ENCODE measurements at places on chromosomes 7 and 10.
A peak's percentile ranks its signal among the peaks of the same experiment; 100 is the strongest.

GRCh38 chr7:106102387-106102966 is 9.6 kb downstream of the SYPL1 start:
- DNase-seq: no peak

- no peak for DNase-seq
These were observed 100.9 kb downstream of the LHPP start for GRCh38 chr10:124562425-124563060.

GRCh38 chr10:4846775-4847174 is 20.8 kb downstream of the AKR1E2 start:
- DNase-seq: no peak

DNA sequence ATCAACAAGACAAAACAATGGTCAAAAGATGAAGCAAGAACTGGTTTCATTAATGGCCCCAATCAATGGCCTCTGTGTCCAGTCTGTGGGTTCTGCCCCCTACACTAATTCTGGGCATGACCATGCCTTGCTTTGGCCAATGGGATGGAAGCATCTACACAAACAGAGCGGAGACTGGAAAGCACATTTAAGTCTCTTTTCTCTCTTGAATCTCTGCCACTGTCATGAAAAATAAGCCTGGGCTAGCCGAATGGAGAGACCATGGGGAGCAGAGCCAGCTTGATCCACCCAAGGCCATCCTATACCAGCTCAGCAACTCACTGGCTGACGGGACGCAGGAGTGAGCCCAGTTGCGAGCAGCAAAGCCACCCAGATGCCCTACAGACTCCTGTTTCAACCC is 30.9 kb downstream of the ANKRD16 start:
- no peak for DNase-seq

DNA sequence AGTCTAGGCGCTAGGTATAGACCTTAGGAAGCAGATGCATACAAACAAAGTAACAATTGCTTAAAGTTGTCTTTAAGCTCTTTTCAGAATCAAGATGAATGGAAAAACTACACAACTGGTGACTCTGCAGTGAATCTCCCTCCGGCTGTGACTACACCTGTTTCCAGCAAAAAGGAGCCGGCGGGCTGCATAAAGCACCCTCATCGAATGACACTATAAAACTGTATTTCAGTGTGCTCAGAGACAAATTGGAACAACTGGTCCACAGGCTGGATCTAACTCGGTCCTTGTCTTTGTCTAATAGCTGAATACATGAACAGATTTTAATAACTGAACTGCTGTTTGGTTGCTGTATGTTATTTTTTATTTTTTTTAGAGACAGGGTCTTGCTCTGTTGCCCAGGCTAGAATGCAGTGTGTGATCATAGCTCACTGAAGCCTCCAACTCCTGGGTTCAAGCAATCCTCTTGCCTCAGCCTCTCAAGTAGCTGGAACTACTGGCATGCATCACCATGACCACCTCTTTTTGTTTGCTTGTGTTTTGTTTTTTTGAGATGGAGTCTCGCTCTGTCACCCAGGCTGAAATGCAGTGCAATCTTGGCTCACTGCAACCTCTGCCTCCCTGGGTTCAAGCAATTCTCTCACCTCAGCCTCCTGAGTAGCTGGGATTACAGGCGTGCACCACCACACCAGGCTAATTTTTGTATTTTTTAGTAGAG is 64.2 kb upstream of the SVIL start:
- DNase-seq: no peak

DNA sequence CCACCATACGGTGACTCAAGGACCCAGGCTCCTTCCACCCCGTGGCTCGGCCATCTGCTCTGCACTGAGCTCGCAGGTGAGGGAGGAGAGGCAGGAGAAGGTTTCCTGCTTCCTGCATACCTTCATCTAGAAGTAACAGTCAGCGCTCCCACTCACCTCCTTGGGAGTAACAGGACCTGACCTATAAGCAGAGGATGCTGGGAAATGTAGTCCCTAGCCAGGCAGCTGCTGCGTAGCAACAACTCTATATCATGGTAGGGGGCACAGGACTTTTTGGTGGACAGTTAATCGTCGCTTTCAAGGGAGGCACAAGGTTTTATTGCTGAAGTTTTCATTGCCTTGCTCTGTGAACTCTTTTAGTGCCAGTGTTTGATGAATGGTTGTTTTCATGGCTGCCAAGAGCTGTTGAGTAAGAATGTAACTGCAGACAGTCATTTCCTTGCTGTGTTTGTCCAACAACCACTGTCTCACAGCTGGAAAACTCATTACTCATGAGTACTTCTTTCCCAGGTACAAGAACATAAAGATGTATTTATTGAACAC is 10.2 kb upstream of the ZFYVE27 start:
- no peak for DNase-seq

- DNase-seq: no peak
These were observed 154.9 kb downstream of the EVX1 start for GRCh38 chr7:27397503-27397902.

DNA sequence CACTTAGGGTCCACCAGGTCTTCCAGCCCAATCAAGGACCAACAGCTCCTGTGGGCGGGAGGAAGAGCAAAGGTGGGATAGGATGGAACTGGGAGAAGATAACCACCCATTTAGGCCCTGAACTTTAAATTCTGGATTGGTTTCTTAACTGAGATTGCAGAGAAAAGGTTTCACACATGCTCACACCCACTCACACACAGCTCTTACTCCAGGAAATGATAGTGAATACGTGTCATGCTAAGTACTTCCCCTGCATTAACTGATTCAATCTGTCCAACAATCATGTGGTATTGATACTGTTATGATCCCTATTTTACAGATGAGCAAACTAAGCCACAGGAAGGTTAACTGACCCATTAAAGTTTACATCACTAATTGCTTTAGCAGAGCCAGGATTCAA is 4.6 kb upstream of the CYP3A4 start:
- no peak for DNase-seq

DNA sequence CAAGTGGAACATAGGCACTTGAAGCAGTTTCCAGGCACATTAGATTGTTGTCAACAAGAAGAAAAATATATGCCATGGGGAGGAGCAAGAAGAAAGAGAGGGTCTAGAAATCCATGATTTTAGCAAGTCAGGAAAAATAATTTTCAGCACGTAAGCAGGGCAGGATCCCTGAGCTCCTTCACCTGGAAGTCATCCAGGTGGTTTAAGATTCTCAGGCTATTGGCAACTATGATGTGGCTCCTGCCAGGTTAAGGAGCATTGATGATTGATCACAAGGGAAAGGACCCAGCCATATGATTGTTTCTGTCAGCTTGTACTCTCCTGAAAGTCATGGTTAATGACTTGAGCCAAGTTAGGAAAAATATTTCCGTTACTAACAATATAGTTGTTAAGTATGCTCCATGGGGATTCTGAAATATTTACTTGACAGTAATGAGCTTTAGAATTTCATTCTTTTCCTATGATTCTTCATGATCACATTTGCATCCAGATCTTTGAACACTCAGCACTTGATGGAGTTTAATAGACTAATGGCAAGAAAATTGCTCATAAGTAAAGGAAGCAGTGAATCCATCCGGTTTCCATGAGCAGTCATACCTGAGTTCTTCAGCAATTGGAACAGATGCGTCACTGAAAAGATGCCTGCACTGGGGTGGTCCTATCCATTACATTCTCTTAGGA is 209.1 kb downstream of the BICC1 start:
- no peak for DNase-seq

DNA sequence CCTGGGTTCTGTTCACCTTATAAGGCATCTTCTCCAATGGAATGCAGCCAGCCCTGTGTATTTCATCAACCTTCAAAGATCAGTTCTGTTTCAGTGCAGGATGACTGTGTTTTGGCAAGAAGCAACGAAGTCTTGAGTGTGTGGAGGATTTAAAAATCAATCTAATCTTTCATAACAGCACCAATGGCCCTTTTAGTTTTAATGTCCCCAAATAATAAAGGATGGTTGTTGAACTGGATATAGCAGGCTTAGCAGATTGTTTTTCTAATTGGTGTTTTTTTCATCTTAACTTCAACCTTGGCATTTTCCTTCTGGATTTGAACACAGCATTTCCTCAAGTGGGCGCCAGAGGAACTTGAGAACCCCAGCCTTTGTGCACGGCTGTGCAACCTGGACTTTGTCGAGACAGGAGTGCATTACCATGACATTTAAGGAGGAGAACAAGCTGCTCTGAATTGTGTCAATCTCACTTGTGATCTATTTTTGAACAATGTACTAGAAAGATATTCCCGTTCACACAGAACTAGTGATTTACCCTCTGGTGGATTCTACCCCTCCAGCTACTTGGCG is 313.3 kb upstream of the AKR1E2 start:
- no peak for DNase-seq

DNA sequence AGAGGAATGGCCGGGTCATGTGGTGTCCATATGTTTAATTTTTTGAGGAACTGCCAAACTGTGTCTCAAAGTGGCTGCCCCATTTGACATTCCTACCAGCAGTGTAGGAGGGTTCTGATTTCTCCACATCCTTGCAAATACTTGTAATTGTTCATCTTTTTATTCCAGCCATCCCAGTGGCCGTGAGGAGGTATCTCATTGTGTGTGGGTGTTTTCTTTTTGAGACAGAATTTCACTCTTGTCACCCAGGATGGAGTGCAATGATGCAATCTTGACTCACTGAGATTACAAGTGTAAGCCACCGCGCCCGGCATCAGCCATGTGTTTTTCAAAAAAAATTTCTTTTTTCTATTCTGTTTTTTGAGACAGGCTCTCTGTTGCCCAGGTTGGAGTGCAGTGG is 38.7 kb upstream of the DLG5 start:
- no peak for DNase-seq

- no peak for DNase-seq
These were observed 73.6 kb upstream of the SYPL1 start for GRCh38 chr7:106185719-106186118.

DNA sequence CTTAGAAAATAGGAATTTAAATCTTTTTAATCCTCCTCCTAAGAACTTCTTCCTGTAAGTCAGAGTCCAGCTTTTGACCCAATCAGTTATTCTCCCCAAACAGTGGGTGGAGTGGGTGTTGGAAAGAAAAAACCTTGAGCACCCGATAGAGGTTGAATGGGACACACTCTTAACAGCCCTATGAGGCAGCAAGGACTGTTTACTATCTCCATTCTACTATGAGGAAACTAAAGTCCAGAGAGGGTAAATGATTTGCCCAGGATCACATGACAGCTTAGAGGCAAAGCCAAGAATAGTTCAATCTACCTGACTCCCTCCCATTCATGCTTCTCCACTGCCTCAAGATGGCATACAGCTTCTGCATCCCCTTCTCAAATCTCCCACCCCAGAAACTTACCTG is 57.6 kb upstream of the SLC35B4 start:
- DNase-seq: no peak

- DNase-seq: no peak
These were observed at the start of gene BICC1 for GRCh38 chr10:58512491-58513187. Gene BICC1, plus strand, starts transcription at chr10:58512872. Its CDS starts 272 bp downstream, at chr10:58513144.

- DNase-seq: no peak
These were observed 436.7 kb downstream of the IPMK start for GRCh38 chr10:57830877-57831560.

DNA sequence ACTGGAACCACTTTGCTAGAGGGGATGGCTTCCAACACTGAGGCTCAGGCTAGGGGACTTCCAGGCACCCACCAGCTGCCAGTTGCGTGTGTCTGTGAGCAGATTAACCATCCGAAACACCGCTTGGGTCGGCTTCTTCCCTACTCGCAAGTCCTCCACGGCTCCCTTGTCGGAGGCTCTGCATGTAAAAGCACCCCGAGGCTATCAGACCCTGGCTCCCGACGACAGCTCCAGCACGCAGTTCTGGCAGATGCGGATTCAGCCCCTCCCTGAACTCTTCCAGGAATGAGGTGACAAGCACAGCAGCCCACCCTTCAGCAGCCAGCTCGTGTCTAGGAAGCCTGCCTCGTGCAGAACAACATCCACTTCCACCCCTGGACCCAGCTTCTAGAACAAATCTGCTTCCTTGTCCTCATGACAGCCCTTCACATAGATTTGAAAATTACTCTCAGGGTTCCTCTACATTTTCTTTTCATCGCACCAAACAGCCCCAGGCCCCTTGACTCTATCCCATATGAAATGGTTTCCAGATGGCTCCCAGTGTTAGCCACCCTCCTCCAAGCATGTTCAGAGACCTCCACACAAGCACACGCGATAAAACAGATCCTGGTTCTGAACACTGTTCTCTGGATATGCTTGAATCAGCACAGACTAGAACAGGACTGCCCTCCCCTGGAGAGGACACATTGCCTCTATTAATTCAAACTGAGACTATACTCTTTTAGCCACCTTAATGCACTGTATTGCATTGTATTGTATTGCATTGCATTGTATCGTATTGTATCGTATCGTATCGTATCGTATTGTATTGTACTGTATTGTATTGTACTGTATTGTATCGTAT is 44.6 kb downstream of the SLIT1 start:
- peak; percentile 21 for DNase-seq

- peak; percentile 49 for DNase-seq
These were observed 32.0 kb downstream of the SND1 start for GRCh38 chr7:127683776-127684681.

- DNase-seq: no peak
These were observed 65.5 kb downstream of the CUX1 start for GRCh38 chr7:101882595-101883564.

- DNase-seq: no peak
These were observed 2.7 kb downstream of the CAV1 start for GRCh38 chr7:116527521-116527920.

- peak; percentile 79 for DNase-seq
These were observed 180.5 kb upstream of the ASAH2 start for GRCh38 chr10:50431791-50432190.

- DNase-seq: no peak
These were observed 68.3 kb downstream of the AKR1E2 start for GRCh38 chr10:4894335-4894734.

GRCh38 chr7:134425777-134426176 is 33.1 kb downstream of the AKR1B1 start:
- no peak for DNase-seq

- no peak for DNase-seq
These were observed 59.5 kb upstream of the PRKG1 start for GRCh38 chr10:51014680-51015389.

DNA sequence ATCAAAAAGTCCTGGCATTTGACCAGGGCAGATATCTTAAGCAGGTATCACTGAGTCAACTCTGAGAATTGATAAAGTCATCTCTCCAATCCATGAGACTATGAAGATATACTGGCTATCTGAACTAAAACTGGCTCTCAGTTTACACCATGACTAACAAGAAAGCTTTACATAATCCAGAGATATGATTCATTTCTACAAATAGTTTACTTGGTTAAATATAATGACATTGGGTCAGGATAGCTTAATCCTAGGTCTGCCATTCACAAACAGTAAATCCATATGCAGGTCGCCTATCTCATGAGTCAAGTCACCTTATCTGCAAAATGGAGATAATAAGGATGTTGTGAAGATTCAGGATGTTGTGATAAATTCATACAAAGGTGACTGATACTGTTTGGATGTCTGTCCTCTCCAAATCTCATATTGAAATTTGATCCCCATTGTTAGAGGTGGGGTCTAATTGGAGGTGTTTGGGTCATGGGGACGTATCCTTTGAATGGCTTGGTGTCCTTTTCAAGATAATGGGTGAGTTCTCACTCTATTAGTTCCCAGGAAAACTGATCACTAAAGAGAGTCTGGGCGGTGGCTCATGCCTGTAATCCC is 117.4 kb downstream of the JMJD1C start:
- DNase-seq: no peak

All from GM12864 (cell line).